ENCODE measurements at places on chromosomes 2 and 18.

DNA sequence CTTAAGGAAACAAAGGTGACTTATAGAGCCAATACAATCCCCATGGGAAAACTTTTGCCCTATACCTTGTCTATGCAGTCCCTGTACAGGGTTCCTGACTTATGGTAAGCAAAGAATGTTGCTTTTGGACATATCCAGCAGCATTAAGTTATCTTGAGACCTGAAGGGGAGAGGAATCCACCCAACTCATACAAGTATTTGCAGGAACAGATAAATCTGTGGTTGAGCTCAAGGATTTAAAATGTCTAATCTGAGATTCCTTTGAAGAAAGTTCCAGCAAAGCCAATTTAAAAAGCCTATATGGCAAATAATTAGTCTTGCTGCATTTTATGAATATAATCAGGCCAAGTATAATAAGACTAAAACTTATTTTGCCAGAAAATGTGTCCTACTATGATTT is 739.5 kb upstream of the CDH2 start:
- no peak for DNase-seq

DNA sequence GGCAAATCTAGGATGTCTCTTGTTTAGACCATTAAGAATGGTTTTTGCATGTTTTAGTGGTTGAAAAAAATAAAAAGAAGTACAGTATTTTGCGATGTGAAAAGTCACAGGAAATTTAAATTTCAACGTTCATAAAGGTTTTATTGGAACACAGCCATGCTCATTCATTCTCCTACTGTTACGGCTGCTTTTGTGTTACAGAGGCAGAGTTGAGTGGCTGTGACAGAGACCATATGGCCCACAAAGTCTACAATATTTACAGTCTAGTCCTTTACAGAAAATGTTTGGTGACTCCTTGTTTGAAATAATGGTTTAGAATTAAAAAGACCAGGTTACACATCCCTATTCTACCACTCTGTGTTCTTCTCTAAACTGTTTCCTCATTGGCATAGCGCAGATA is 48.1 kb downstream of the MYOM1 start:
- DNase-seq, result no peak

- no peak for DNase-seq
These were observed 100.8 kb upstream of the TFPI start for GRCh38 chr2:187655001-187655400.

DNA sequence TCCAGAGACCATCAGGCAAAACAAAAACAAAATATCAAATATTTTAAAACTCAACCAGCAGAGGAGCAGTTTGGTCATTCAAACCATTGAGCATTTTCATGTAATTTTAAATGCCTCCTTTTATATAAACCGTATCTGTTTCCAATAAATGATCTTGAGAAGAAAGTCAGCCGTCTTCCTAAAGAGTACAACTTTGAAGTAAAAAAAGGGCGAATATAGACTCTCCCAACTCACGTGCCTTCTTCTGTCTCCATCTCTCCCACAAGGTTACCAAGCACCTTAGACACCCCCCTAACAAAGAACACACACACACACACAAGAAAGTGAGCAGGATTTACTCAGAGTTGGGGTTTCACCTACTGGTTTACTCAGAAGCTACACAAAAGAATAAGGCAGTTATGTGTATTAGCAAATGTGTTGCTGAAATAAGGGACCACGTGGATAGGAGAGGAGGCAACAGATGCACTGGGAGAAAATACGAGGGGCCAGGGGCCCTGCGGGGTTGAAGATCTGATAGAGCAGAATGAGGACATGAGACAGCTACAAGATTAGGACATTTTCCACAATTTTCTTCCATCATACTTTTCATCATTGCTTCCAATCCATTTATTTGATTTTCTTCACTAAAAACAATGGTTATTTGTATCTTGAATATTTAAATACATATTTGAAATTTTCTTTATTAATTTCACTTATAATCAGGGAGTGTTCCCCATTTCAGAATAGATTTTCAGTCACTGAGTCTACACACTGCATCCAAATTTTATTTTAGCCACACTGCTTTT is 45.0 kb downstream of the EVA1A start:
- no peak for DNase-seq

DNA sequence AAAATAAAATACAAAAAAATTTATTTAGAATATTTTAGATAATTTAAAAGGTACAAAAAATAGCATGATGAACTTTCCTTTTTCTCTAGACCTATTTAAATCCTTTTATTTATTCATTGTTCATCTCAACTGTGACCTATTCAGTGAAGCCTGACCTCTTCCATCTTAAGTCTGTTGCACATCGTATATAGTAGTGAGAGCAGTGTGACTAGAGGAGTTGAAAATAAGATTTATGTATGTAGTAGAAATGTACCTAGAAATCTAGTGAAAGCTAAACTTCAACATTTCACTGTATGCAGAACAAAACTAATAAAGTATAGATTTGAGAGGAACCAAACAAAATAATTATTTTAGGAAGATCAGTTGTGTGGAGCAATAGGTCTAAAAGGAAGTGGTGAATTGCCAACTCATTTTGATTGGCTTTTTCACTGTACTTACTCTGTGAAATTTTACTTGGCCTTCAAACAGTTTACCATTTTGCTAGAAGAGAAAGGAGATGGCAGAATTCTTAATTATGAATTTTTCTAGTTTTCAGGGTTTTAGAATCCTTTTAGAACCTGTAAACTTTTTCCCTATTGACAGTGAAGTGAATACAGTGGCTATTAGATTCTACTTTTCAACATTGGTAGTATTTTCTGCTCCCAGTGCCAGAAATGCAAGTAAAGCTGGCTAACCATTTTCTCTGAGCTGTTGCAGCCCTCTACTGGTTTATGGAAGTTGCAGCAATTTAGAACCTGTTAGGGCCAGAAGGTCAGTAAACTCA is 11.0 kb downstream of the ANKRD12 start:
- DNase-seq, result peak; percentile 39

GRCh38 chr2:95388091-95388692 is 14.3 kb upstream of the FAHD2A start:
- no peak for DNase-seq

DNA sequence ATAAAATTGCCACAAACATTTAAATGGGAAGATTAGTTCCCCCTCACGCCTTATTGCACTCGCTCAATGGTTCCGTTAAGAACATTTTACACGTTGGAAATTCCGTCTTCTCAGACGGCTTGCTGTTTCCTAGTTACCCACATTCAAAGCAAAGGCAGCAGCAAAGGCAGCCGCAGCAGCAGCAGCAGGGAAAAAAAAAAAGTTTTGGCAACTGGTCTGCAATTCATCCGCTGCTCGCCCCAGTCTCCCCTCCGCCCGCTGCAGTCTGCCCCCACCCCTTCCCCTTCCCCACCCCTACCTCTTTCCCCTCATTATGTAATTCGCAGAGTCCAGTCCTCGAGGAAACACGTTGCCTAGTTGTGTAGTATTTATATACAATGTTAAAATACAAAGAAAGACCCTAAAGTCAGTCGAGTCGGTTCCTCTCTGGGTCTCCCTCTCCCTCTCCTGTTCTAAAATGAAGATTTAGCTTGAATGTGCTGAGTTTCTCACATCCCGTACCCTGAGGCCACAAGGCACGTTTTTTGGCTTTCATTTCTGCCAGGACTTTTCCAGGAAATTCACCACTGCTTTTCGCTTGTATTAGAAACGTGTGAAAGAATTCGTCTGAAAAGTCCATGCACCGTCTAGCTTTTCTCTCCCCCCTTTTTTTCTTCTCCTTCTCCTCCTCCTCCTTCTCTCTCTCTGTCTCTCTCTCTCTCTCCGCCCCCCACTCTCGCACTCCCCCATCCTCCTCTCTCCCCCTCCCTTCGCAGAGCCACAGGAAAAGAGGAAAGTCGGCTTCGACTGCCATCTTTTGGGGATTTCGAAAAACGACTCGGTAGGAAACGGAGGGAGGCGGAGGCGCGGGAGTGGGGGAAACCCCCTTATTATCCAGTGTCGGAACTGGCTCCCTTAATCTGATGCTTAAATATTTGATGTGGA is 140.0 kb downstream of the MEIS1 start:
- DNase-seq, result peak; percentile 37

DNA sequence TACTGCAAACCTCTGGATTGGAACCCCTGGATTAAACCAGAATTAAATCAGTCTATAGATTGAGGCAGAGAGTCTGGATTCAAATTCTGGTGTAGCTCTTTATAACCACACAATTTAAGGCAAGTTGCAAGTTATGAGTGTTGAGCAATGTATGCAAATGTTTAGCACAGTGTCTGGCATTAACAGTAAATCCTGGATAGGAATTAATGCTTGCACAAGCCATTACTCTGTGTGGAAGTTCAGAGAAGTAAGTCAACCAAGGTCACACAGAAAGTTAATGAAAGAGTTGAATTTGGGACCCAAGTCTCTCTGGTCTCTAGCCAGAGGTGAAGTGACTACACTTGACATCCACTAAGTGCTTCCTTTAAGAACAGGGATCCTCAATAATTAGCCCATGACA is 2.0 kb upstream of the MARCO start:
- DNase-seq, result no peak

- peak; percentile 33 for DNase-seq
These were observed at the start of gene GULP1 for GRCh38 chr2:188291617-188292347. Gene GULP1, plus strand, starts transcription at chr2:188291874. Its CDS starts 185,829 bp downstream, at chr2:188477703.

- no peak for DNase-seq
These were observed 132.2 kb downstream of the EPHA4 start for GRCh38 chr2:221439761-221440479.

GRCh38 chr2:119553687-119554344 is 9.6 kb downstream of the CFAP221 start:
- no peak for DNase-seq

DNA sequence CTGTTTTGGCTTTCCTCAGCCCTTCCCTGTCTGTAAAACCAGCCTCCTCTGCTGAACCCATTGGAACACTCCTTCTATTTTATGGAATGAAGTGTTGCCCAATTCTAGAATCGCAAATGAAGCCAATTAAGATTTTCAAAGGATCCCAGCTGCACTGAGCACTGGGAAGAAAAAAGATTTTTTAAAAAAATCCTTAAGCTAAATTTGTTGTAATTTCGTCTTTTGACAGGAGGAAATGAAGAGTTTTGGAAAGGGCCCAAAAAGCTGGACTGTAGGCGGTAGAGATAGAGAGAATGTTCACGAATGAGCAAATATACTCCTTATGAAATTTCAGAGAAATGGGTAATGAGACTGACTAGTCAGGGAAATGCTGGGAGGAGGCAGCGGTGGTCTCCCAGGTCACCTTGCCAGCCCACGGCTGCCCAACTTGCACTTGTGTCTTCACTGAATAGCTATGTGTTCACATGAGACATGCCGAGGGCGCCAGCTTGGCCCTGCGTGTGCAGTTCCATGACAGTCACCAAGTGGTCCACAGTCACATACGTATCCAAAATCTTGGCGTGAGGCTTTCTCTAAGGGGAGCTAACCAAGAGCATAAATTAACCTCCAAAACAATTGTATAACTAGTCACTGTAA is 69.9 kb downstream of the SGPP2 start:
- DNase-seq, result no peak

DNA sequence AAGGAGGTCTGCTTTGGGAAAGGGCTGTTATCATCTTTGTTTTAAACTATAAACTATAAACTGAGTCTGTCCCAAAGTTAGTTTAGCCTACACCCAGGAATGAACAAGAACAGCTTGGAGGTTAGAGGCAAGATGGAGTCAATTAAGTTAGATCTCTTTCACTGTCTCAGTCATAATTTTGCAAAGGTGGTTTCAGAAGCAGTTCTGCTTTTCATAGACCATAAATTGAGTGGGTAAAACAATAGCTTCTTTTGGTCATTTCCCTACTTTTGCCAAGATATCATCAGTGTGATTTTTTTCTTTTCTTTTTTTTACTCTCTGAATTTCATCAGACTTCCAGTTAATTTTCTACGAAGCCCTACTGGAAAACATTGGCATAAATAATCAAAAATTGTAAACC is 117.0 kb downstream of the AP1S3 start:
- no peak for DNase-seq

DNA sequence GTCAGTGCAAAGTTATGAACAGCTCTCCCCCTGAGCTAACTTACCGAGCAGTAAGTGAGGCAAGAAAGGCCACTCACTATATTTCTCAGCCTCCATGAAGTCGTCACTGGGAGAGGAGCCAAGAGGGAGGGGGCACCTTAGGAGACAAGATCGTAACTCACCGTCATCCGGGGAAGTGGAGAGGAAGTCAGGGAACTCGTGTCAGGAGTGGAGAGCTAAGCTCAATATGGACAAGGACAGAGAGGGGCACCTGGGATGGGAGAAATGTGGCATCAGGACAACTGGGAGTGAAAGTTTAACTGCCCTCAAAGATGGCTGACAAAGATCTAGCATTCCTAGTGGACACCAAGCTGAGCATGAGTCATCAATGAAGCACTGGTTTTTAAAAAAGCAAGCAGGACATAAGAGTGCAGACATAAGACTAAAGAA is 37.1 kb downstream of the BCL11A start:
- no peak for DNase-seq
